ENCODE measurements at places on chromosomes 2 and 18. TPM values are rescaled to one million over a fixed set of nuclear protein-coding genes. Genes with fewer than 3 reads are reported as not detected.

DNAH6 gene
- polyA plus RNA-seq = 2.5 TPM

CCBE1 gene
- 34.8 TPM for polyA plus RNA-seq

GALR1 gene
- 0.06 TPM for polyA plus RNA-seq

STAT1 gene
- 163 TPM for polyA plus RNA-seq

DNA sequence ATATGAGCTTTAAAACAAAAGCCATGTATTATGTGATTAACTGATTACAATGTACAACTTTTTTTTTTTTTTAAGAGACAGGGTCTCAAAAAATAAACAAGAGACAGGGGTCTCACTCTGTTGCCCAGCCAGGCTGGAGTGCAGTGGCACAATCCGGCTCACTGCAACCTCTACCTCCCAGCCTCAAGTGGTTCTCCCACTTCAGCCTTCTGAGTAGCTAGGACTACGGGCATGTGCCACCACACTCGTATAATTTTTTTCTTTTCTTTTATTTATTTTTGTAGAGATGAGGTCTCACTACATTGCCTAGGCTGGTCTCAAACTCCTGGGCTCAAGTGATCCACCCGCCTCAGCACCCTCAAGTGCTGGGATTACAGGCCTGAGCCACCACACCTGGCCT, 103.1 kb downstream of the ATAD2B start:
- no peak for DNase-seq

DNA sequence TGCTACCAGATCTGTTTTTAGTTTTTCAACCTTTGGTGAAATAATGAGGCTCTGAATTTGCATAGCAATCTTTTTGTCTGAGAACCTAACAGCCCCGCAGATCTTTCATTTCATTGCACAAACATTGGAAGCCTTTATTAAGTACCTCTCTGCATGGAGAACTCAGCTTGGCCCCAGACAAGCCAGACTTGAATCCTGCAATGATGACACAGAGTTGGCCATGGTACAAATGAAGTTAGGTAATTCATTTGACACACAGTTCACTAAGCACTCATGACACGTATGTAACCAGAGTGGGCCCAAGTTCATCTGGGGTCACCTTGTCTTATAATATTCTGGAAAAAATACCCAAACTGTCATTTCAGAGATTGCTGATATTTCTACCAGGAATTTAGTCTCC, 439.1 kb upstream of the ID2 start:
- DNase-seq = no peak

- no peak for DNase-seq
These were observed 534.2 kb downstream of the SPAG16 start for GRCh38 chr2:213818436-213818835.

DNA sequence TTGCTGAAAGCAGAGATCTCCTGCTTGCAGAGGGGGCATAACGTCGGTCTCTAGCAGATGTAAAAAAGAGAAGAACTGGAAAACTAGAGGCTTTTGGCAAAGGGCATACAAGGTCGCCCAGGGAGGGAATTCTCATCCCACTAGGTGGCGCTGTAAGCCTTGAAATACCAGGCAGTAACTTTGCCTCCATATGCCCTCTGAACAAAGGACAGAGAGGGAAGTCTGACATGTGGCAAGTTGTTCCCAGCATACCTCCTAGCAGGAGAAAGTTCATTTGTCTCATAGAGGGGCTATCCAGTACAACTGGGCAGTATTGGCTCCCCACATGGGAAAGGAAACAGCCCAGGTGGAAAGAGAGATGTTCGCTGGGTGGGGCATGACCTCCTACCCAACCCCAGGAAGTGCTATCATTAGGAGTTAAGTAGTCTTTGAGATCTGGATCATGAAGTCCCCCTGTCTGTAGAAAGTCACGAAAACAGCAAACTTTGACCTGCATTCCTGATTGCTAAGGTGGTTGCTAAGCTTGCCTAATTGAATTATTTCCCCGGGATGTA, 39.9 kb downstream of the STK17B start:
- no peak for DNase-seq

DNA sequence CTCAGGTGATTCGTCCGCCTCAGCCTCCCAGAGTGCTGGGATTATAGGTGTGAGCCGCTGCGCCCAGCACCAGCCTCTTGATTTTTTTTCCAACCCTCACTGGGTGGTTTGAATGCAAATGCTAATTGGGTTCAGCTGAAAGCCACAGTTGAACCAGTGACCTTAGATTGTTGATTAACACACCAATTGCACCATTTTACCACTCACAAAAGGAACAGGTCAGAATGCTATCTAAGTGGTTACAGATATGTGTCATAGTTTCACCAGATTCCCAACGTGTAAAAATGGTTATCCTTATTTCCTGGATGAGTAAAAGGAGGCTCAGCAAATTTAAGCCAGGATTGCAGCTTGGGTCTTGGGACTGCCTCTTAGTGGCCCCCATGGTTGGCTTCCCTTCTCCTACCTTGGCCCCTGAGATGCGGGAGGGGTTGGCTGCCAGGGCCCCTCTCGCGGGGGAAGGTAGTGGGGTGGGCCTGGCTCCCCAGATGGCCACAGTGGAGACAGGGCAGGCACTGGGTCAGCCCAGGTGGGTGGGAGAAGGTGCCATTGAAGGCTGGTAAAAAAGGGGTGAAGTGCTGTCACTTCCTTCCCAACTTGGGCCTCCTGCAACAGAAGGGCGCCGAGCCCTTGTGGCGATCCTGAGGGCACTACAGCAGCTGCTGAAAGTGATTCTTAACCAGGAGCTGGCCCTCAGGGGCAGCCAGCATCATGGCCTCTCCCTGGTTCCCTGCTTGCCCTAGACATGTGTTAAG, 164.9 kb upstream of the HAAO start:
- no peak for DNase-seq

GRCh38 chr2:191724015-191724414, 46.1 kb downstream of the NABP1 start:
- no peak for DNase-seq

- no peak for DNase-seq
These were observed 205.4 kb downstream of the PPP1R1C start for GRCh38 chr2:182191061-182191460.

- no peak for DNase-seq
These were observed 11.6 kb downstream of the KANSL3 start for GRCh38 chr2:96626553-96626942.

GRCh38 chr18:55106906-55107305, 147.6 kb upstream of the CCDC68 start:
- DNase-seq = no peak
